KG1 (cell line): ENCODE measurements at places on chromosomes 12 and 14.

GRCh38 chr12:117049295-117049694, 49.9 kb downstream of the TESC start:
- no peak for DNase-seq

- peak; percentile 21 for DNase-seq
Observed at GRCh38 chr12:121240484-121241101, 30.7 kb downstream of the P2RX4 start.

GRCh38 chr14:73753124-73753886, 39.1 kb upstream of the PNMA1 start:
- peak; percentile 50 for DNase-seq

DNA sequence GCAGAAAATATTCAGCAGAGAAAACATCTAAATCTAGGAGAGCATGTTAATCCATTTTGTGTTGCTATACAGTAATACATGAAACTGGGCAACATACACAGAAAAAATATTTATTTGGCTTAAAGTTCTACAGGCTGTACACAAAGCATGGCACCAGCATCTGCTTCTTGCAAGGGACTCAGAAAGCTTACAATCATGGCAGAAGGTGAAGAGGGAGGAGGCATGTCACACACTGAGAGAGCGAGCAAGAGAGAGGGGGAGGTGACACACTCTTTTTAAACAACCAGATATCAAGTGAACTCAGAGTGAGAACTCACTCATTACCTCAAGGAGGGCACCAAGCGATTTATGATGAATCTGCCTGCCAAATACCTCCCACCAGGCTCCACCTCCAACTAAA, 94.2 kb upstream of the CNOT2 start:
- DNase-seq = no peak

DNA sequence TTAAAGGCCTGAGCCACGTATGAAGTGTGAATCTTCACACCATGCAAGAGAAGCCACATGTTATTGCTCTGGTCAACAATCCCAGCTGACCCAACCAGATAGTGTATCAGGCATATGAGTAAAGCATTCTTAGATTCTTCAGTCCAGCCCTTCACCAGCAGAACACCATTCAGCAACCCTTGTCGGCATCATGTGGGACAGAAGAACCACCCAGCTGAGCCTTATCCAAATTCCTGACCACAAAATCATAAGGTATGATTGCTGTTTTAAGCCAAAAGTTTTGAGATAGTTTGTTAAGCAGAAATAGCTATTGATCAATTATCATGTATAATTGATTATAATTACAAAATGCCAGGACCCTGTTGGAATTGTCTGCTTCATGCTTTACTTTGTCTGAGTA, 664.9 kb downstream of the VRK1 start:
- no peak for DNase-seq

- DNase-seq = no peak
Observed at GRCh38 chr12:67709367-67709954, 60.9 kb downstream of the DYRK2 start.

DNA sequence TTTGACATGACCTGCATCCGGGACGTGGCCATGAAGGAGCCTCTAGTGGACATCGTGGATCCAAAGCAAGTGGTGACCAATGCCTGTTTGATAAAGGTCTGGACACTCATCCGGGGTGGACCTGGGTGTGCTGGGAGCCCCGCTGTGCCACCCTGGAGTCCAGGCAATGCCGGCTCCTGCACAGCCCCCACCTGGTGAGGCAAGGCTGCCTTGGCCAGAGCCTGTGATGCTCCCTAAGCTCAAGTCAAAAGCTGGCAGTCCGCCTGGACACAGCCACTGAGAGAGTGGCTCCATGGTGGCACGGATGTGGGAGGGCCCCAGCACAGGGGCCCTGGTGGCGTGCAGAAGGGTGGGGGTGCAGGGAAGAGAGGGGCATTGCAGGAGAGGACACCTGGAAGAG, 85.9 kb downstream of the PRMT8 start:
- no peak for DNase-seq

- DNase-seq = no peak
Observed at GRCh38 chr12:117148642-117149041, 41.6 kb downstream of the FBXO21 start.

DNA sequence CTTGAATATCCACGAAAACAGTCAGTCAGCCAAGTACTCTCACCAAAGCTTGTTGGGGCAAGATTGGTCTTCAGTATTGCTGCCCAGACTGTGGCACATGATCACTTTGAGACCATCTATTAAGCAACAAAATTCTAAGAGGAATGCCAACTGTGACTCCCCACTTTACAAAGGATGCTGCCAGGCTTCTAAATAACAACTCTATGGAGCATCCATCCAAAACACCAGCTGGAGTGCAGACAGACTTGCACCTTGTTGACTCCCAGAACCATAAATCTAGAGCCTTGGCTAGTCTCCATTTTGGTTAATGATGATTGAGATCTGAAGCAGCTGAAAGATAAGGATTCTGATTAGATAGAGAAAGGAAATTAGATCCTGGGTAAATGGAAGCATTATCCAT, 132.8 kb downstream of the DIO2 start:
- DNase-seq = no peak

- no peak for DNase-seq
Observed at GRCh38 chr12:21942377-21942703, 1.1 kb upstream of the ABCC9 start.
